ENCODE measurements at places on chromosomes 16 and 17.

DNA sequence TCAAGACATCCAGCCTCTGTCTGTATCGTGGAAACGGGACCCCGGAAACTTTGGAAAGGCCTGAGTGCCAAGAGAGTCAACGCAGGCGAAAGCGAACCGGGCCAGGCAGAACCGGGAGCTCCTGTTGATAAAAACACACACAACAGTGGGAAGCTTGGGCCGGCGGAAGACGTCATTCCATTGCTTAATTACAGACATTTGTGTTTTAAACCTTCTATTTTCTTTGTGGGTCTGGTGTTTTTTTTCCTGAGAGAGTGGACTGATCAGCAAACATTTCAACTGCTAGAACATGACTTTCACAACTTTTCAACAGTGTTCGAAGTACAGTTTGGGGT, 878 bp upstream of the RNF157 start:
- no peak for DNase-seq

DNA sequence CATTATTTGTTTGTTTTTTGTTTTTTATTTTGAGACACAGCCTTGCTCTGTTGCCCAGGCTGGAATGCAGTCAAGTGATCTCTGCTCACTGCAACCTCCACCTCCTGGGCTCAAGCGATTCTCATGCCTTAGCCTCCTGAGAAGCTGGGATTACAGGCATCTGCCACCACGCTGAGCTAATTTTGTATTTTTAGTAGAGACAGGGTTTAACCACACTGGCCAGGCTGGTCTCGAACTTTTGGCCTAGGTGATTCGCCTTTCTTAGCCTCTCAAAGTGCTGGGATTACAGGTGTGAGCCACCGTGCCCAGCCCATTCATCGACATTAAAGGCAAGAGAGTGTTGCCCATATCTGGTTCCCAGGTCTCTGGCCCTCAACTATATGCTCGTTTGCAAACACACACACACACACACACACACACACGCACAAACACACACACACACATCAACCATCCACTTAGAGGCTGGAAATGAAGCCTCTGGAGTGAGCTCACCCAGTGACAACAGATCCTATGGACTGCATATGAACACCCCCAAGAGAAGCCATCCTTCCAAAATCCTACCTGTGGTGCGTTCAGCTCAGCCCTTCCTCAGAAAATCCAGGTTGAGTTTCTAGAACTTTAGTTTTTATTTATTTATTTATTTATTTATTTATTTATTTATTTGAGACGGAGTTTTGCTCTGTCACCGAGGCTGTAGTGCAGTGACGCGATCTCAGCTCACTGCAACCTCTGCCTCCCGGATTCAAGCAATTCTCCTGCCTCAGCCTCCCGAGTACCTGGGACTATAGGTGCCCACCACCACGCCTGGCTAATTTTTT, 12.3 kb upstream of the SEPHS2 start:
- no peak for DNase-seq

- DNase-seq: peak; percentile 72
These were observed 50.5 kb downstream of the IKZF3 start for GRCh38 chr17:39813631-39814030.

- DNase-seq: no peak
These were observed 64.8 kb downstream of the PITPNC1 start for GRCh38 chr17:67441896-67442219.

DNA sequence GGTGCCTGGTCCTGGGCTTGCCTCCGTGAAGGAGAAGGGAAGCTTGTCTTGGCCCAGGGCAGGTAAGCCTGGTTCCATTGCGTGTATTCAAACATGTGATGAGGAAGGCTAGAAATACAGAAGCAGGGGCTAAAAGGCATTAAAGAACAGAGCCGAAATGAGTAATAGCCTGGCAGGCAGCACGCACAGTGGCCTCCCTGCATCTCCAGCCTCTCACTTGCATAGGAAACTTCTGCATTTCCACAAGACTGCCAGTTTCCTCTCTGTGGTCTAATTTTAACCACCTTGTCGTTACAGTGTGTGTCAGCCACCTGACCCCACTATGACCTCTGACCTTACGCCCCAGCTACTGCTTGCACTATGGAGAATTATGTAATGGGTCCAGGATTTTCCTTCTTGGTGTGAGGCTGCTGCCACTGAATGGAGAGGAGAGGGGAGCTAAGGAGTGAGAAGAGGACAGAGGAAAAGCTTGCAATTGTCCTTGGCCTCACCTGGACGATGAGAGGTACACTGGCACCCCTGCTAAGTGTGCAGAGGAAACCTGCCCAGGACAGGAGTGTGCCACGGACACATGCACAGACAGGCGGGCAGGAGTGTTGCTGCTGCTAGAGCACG, 32.8 kb downstream of the HIC1 start:
- DNase-seq: peak; percentile 78

DNA sequence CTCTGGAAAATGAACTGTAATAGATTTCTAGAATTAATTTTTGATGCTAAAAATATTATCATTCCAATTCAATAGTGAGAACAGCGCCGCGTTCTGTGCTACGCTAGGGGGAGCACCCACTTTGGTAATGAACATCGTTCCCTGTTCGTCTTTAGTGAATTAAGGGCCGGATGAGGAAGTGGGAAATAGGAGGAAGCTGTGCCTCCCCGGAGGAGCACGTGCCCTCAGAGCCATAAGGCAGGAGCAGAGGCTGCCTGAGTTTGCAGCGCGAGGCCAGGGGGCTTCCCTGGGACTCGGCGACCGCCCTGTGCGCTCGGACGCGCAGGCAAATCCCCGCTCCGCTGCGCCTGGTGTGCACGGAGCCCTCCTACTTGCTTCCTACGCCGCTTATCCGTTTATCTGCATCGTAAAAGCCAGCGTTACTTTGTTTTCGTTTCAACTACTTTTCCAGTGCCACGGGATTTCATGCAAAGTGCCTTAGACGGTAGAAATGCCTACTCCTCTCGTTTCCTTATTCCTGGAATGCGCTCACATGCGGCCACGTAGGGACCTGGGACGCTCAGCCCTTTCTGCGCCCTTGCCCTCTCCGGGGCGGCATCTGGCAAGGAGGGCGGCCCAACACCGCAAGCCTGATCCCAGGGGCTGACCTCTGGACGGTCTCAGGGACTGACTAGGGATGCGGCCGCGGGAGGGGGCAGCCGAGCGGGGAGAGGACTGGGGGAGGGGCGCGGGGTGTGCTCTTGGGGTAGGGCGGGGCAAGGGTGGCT, 76.4 kb downstream of the KCNJ12 start:
- peak; percentile 43 for DNase-seq

GRCh38 chr16:4334724-4335495, 16.2 kb downstream of the PAM16 start:
- no peak for DNase-seq

DNA sequence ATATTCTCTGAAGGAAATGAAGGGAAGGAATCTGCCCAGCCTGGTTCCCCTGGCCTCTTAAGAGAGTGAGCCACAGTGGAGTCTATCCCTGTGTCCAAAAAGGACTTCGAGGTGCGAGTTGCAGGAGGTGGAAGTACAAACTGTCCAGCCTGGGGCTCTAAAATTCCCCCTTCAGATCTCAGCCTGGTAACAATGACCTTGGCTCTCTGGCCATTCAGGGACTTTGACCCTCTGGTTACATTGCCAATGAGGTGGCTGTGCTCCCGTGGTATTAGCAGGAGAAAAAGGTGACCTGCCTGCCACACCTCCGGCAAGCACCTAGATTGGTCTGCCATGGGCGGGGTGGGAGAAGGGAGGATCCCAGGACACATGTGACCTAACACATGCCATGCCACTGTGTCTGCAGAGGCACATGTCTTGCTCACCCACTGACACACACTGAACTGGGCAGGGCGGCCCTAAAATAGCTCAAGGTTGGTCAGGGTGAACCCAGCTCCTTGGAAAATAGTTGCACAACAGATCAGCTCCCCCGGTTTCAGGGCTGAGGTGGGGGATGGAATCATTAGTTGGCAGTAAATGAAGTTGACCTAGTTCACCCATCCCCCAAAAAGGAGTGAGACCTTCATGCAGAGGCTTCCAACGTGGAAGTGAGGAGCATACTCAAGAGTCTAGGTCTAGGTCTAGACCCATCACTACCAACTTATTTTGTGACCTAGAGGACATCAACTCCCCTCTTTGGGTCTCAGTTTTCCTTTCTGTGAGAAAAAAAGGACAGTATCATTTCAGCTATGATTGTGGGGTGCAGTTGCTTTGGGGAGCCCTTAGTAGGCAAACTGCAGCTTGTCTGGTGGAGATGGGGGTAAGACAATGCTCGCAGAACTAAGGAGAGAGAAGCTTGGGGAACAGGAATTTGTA, 2.2 kb downstream of the NR1D1 start:
- DNase-seq: no peak

DNA sequence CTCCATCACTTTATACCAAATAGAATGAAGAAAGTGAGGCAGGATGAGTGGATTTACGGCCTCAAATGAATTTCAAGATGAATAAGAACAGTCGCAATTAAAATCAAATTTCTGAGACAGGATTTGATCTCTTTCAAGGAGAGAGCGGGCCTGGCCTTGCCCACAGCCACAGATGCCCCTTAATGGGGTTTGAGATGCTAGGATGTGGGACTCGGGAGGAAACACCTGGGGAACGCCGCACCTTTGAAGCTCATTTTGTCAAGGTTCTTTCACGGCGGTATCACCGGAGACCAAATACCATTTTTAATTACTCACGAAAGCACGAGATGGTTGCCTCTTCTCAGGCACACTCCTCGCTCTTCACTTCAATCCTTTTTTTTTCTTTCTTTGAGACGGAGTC, 178.1 kb upstream of the SDK2 start:
- DNase-seq: peak; percentile 22

- DNase-seq: no peak
These were observed 12.3 kb downstream of the CD7 start for GRCh38 chr17:82304826-82305726.

DNA sequence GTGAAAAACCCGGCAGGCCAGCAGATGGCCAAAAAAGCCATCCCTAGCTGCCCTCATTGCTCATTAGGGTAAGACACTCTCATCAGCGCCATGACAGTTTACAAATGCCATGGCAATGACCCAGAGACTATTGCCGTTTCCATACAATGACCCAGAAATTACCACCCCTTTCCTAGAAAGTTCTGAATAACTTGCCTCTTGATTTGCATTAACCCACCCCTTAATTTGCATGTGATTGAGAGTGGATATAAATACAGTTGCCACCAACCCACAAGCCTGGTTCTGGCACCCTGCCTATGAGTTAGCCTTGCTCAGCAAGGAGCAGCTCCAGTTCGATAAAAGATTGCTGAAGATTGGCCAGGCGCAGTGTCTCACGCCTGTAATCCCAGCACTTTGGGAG, 16.1 kb upstream of the C16orf54 start:
- DNase-seq: no peak

GRCh38 chr16:65731833-65732232, 610.0 kb upstream of the CDH11 start:
- no peak for DNase-seq
